ENCODE measurements at places on chromosomes 2 and 18. TPM values are rescaled to one million over a fixed set of nuclear protein-coding genes. Genes with fewer than 3 reads are reported as not detected.

- DNase-seq, result no peak
Measured at GRCh38 chr2:5250482-5250881, 441.7 kb upstream of the SOX11 start.

GRCh38 chr2:54558188-54559005, 102.3 kb downstream of the SPTBN1 start:
- peak; percentile 59 for DNase-seq

GPAT2 gene
- total RNA-seq, result 10.2 TPM

DAW1 gene
- not detected for total RNA-seq
